ENCODE measurements at places on chromosomes 2 and 18.

DNA sequence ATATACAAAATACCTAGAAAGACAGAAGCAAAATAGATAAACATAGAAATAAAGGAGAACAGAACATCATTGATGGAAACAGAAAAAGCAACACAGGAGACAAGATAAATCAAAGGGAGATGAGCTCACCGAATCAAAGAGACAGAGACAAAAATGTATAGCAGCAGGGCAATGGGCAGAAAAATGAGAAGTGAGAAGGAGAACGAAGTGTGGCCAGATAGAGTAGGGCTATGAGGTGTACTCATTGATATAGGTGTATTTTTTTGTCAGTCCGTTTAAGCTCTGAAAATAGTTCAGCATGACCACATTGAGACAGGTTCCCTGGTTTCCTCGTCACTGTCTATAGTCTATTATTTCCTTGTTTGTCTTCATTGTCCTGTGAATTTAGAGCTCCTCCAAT is 55.1 kb downstream of the SP100 start:
- DNase-seq: no peak

DNA sequence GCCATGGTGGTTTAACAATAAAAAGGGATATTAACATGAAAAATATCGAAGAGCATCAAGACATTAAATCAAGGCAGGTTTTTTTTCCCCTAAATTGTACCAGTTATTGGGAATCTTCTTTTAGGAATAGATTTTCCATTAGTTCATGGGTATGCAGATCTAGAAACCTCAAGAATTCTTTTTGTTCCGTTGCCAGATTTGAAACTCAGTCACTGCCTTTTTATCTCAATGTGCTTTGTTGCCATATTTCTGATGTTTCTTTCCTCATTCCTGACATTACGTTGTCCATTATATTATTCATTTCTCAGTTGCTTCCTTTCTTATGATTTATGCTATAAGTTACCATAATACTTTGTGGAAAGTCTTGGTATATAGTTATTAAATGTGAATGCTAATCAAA is 162.2 kb downstream of the CD226 start:
- no peak for DNase-seq

GRCh38 chr2:95262896-95263542 is 11.2 kb upstream of the PROM2 start:
- no peak for DNase-seq

- peak; percentile 88 for DNase-seq
These were observed at the start of gene SUCLG1 for GRCh38 chr2:84459018-84459943. SUCLG1 (minus strand) TSS chr2:84459280; CDS start chr2:84459269, 11 bp downstream.

- DNase-seq: no peak
These were observed 8.2 kb downstream of the ERBB4 start for GRCh38 chr2:212530373-212530772.

GRCh38 chr2:102245266-102246151 is 58.7 kb downstream of the IL1RL2 start:
- DNase-seq: no peak

- no peak for DNase-seq
These were observed 202.5 kb downstream of the CTNNA2 start for GRCh38 chr2:79715338-79715737.

- DNase-seq: no peak
These were observed 180.6 kb downstream of the MTX2 start for GRCh38 chr2:176449852-176450251.

DNA sequence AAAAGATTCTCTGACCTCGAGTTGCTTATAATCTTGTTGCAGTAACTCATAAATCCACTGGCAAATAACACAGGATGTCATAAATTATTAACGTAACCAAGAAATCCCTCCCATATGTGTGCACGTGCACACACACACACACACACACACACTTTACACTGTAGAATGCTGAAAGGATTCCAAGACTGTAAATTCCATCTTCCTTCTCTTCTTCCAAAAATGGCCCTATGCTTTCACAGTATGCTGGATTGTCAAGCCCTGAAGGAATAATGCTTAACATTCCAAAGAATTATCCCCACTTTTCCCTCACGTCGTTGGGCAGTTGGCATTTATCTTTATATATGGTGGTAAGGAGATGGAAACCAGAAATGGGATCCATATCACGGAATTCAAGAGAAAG is 117.5 kb upstream of the CRIM1 start:
- no peak for DNase-seq

DNA sequence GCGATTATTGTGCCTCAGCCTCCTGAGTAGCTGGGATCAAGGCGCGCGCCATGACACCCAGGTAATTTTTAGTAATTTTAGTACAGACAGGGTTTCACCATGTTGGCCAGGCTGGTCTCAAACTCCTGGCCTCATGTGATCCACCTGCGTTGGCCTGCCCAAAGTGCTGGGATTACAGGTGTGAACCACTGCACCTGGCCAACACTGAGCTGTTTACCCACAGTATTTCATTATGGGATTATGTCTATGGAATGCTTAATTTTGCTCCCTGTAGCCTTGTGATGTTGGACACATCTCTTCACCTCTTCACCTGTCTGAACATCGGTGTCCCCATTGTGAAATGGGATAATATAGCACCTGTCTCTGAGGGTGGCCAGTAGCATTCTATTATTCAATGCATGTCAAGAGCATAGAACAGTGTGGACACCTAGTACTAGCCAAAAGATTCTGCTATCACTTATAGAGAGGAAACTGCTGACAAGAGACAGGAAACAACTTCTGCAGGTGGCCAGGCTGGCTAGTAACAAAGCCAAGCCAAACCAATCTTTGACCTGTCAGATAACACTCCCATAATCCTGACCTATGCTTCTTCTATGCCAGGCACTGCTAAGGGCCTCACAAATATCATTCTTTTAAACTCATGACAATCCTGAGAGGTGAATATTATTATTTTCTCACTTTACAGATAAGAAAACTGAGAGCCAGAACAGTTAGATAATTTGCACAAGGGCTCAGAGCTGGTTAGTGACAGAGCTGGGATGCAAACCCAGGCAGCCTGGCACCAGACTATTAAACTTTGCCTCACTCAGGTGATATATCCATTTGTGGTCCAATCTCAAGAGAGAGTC is 29.4 kb upstream of the REEP1 start:
- no peak for DNase-seq

DNA sequence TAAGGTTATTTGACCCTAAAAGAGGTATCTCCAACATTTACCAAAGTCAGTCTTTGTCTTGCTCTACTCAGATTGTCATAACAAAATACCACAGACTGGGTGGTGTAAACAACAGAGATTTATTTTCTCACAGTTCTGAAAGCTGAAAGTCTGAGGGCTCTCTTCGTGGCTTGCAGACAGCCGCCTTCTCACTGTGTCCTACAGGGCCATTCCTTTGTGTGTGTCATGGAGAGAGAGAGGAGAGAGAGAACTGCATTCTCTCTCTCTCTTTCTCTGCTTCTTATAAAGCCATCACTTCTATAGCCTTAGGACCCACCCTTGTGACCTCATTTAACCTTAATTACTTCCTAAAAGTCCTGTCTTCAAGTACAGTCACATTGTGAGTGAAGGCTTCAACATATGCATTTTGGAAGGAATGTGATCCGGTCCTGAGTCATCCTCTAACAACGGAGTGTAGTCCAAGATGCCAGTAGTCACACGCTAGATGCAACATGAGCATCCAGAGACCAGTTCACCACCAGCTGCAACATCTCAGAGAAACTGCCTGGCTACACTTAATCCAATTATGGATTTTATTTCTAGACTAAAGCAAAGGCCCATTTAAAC is 130.2 kb downstream of the CD226 start:
- DNase-seq: no peak

Measured in CD4-positive, alpha-beta T cell treated with Interleukin-6 for 4 hours (primary cell).